CMK (cell line): ENCODE measurements at places on chromosomes 11 and 22.

- no peak for DNase-seq
Measured at GRCh38 chr22:26362471-26362870, 66.6 kb upstream of the ASPHD2 start.

- DNase-seq, result no peak
Measured at GRCh38 chr11:79363256-79363655, 77.6 kb downstream of the TENM4 start.

GRCh38 chr22:20803696-20804324 is 29.9 kb downstream of the SERPIND1 start:
- peak; percentile 22 for DNase-seq

- no peak for DNase-seq
Measured at GRCh38 chr22:17198170-17199002, 20.8 kb downstream of the ADA2 start.

DNA sequence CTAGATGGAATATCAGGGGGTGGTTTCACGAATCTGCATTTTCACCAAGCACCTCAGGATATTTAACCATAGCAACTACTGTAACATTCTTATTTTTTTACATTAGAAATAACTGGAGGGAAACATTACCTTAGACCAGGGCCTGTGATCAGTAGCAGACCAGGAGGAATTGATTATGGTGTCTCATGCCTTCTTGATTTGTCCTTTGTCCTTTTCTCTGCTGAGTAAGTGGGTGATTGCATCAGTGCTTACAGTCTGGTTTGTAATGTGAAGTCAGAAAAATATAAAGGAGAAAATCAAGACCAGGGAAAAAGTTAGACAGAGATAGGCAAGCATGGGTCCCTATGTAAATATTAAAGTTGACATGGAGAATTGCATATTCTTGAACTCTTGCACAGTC is 703.3 kb downstream of the NELL1 start:
- DNase-seq, result no peak

DNA sequence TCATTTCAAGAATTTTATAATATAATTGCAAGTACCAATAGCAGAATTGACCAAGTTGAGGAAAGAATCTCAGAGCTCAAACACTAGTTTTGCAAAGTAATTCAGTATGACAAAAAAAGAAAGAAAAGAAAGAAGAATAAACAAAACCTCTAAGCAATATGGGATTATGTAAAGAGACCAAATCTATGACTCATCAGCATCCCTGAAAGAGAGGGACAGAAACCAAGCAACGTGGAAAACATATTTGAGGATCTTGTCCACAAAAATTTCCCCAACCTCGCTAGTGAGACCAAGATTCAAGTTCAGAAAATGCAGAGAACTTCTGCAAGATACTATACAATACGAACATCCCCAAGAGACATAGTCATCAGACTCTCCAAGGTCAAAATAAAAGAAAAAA is 203.7 kb upstream of the DDI1 start:
- no peak for DNase-seq

- DNase-seq, result no peak
Measured at GRCh38 chr11:91459840-91460239, 764.8 kb upstream of the FAT3 start.

GRCh38 chr11:103842795-103843194 is 193.6 kb upstream of the DDI1 start:
- no peak for DNase-seq

DNA sequence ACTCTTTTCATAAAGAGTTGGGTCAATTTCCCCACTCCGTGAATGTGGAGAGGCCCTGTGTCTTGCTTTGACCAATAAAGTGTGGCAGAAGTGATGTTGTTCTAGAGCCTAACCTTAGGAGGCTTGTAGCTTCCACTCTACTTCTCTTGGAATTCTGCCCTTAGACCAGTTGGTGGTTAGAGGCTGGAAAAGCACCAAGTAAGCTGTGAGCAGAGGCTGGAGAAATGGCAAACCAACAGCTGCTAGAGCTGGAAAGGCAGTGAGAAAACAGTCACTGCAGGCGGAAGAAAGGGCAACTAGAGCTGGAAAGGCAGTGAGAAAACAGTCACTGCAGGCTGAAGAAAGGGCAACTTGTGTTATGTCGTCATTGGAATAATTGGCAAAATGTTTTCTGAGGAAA is 29.8 kb upstream of the MSANTD2 start:
- DNase-seq, result no peak

DNA sequence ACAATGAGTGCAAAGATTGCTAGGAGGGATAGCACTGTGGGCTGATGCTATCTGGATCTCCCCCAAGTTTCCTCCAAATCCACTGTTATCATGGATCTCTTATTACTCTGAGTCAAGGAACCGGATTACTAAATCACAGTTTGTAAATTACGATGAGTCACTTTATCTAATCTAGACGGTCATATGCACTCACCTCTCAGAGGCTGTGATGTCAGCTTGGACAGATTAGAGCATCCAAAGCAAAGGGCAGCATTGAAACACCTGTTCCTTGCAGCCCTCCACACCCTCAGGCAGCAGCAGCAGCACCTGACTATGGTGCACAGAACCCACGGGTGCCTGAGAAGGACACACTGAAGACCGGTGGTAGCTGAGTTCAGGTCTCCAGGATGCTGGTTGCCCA is 14.0 kb upstream of the POU2AF1 start:
- DNase-seq, result no peak

DNA sequence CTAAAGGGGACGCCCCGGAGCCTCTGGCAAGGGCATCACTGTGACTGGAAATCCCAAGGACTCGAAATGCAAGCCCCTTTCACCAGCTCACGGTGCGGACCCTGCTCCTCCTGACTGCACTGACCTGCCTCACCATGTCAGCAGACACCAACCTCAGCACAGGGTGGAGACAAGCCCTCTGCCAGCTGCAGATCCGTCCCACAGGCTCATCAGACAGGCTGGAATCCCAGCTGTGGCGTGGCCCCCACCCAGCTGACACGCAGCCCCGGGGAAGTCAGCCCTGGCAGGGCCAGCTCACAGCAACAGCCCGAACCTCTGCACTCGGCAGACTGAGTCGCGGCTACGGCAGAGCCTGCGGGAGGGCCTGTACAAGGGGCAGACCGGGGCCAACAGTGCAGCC is 36.8 kb downstream of the BRD1 start:
- DNase-seq, result no peak
